ENCODE measurements at places on chromosomes 16 and 17.

- no peak for DNase-seq
Observed at GRCh38 chr16:55592306-55592705, 25.8 kb downstream of the CAPNS2 start.

GRCh38 chr16:4692460-4693295 lies 684 bp upstream of the NUDT16L1 start:
- DNase-seq: peak; percentile 44

DNA sequence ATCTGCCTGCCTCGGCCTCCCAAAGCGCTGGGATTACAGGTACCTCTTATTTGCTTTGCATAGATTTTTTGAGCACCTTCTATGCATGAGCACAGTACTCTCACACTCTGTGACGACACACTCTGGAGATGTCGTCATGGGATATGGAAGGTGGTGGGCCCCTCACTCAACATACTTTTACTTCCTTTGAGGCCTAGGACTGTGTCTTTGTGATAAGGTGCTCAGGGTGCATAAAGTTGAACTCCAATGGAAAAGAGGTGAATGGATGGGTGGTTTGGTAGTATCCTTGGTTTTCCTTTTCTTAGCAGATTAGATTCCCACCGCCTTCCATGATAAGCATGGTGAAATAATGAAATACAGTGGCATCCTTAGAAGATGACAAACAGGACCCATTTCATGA lies 6.1 kb upstream of the CDK5RAP3 start:
- no peak for DNase-seq

GRCh38 chr17:68908045-68908444 lies 47.1 kb downstream of the ABCA8 start:
- DNase-seq: no peak

DNA sequence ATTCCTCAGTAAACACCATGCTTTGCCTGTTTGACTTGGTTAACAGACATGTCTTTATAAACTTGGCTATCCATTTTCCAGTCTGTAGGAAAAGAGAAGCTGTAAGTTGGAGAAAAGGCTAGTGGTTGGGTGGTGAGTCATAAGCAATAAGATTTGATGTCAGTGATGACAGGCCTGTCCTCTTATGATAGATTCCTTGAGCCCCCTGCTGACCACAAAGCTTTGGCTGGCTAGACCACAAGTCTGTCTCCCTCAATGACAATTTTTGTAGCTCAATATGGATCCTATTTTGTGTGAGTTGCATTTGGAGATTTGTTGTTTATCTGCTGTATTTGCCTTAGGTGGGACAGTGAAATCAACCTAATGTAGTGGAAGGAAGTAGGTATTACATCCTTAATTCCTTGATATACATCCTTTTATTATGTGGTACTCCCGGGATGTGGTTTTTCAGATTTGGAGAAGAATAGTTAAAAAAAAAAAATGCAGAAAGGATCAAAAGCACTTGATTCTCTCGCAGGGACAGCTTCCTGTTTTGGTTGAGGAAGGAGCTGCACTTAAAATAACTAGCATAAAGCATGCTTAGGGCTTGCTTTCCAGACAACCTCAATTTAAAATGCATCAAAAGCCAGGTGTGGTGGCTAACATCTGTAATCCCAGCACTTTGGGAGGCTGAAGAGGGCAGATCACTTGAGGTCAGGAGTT lies 67.4 kb downstream of the SIAH1 start:
- DNase-seq: no peak

Measured in NCI-H1417 (cell line).